Mammary epithelial cell (primary cell): ENCODE measurements at places on chromosomes 1 and 21.
A peak's percentile ranks its signal among the peaks of the same experiment; 100 is the strongest.

- DNase-seq, result peak; percentile 19
Observed at GRCh38 chr1:115114308-115114707, 25.0 kb upstream of the TSPAN2 start.

- no peak for DNase-seq
Observed at GRCh38 chr1:73637264-73637663, 560.7 kb downstream of the LRRIQ3 start.

DNA sequence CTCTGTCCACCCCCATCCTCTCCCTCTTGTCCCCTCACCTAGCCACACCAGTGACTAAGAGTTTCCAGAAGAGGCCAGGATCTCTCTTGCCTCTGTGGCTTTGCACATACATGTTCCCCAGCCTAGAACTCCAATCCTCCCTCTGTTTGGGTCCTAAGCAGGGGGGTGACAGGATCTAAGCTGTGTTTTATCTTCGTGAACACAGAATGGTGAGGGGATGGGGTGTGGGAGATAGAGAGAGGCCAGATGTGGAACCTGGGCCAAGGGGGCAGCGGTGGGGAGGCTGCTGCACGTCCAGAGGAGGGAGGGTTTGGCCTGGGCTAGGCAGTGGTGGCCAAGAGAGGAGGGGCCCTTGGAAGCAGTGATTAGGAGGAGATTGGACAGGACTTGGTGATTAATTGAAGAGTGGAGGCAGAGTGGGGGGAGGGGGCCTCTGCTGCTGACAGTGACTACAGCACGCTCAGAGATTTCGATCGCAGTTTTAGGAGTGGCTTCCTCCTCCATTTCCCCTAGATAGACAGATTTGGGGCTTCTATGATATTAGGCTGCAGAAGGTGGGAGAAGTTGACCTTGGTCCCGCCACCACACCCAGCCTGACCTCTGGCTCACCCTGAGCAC, 17.1 kb upstream of the ADGRB2 start:
- DNase-seq, result no peak

- DNase-seq, result no peak
Observed at GRCh38 chr1:150146849-150147542, 2.7 kb upstream of the PLEKHO1 start.

GRCh38 chr21:19553919-19554615, 1150.5 kb upstream of the TMPRSS15 start:
- DNase-seq, result no peak

- no peak for DNase-seq
Observed at GRCh38 chr21:38249256-38249655, 7.5 kb upstream of the KCNJ15 start.

DNA sequence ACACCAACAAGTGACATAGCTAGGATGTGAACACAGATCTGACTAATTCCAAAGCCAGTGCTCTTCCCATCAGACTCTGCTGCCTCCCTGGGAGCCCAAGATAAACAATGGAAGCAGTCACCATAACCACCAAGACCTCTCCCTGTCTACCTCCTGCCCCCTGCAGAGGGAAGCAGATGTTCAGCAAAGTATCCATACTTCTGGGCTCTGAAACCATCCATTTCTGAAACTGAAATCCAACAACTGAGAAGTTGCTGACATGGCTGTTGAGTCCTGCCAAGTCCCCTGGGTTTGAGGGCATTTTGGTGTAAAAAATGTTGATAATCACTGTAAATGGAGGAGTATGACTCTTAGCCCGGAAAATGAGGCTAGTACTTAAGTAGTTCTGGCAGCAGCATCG, 102.1 kb downstream of the TYW3 start:
- no peak for DNase-seq

- DNase-seq, result no peak
Observed at GRCh38 chr1:76492752-76493430, 374.4 kb upstream of the ST6GALNAC5 start.

DNA sequence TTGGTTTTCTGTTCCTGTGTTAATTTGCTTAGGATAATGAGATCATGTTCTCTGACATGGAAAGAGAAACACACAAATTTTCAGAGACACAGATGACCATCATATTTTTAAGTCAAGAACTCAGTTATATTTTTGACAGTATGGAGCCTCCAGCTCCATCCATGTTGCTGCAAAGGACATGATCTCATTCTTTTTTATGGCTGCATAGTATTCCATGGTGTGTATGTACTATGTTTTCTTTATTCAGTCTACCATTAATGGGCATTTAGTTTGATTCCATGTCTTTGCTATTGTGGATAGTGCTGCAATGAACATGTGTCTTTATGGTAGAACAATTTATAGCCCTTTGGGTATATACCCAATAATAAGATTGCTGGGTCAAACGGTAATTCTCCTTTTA, 47.0 kb downstream of the DDR2 start:
- no peak for DNase-seq

DNA sequence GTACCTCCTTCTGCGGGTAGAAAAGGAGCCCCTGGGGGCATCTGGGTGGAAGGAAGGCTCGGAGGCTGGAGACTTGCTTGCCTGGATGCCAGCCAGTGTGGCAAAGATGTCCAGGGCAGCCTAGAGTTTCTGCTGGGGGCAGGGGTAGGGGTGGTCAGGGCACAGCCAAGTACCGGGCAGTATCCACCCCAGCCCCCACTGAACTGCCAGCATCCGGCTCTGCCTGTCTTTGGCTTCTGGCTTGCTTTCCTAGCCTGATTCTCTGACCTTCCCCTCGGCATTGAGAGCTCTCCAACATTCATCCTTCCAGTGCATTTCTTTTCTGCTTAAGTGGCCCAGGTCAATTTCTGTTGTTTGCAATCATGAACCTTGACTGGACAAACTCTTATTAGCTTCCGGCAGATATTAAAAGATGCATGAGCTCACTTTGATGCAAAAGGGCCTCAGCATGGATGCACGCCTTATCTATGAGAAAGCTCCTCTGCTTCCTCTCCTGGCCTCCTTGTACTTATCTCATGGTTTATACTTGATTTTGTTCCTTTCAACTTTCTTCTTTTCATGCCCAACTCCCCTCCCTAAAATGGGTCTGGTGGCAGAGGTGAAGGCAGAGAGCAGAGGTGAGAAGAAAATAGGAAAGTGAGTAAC, 116.9 kb downstream of the HLCS start:
- no peak for DNase-seq

DNA sequence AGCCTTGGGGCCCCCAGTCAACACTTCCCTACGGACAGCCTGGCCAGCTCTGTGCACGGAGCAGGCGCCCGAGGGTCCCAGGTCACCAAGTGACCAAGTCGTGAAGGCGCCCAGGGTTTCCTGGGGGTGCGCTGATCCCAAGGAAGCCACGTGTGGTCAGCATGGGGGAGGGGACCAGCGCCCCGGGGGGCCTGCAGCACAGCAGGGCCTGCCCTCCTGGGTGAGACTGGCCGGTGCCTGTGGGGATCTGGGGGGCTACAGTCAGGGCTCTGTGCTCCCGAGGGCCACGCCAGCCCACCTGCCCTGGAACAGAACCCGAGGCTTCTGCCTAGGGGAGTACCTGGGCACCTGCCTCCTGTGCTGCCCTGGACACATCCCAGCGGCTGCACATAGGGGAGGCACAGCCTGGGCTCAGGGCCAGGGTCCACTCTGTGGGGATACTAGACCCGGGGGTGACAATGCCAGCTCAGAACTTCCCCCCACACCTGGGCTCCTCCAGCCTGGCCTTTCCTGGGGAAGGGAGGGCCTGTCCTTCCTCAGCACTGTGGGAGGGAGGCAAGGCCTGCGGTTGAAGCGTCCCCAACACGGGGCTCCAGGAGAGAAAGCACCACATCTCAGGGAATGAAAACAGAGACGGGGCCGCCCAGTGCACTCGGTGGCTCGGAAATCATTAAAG, 6.2 kb upstream of the POFUT2 start:
- DNase-seq, result no peak

DNA sequence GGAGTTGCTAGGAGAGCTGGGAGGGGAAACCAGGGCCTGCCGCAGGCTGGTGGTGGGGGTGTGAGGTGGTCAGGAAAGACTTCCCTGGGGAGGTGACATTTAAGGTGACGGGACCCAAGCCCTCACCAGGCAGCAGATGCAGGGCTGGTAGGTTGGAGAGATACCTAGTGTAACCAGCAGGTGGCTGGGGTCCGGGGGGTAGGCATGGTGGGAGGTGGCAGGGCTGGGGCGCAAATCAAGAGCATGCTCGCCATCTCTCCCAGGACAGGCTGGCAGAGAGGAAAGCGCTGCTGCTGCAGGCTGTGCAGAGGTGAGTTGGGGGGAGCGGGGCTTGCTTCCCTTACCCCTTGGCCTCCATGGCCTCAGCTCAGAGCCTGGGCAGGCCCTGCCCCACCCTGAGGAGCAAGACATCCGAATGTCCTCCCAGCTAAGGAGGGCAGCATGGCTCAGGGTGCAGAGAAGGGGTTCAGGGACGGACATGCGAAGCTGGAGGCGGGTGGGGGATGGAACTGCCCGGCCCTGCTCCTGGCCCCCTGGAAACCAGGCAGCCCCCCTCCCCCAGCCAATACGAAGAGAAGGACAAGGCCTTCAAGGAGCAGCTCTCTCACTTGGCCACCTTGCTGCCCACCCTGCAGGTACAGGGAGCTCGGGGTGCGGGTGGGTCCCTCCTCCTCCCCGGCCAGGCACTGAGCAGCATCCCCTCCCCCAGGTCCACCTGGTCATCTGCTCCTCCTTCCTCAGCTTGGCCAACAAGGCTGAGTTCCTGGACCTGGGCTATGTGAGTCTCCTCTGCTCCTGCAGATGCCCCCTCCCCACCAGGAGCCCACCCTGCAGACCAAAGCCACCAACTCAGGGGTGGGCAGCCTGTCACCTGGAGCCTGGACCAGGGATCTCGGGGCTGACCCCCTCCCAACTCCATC, 4.0 kb downstream of the RNF207 start:
- DNase-seq, result no peak

DNA sequence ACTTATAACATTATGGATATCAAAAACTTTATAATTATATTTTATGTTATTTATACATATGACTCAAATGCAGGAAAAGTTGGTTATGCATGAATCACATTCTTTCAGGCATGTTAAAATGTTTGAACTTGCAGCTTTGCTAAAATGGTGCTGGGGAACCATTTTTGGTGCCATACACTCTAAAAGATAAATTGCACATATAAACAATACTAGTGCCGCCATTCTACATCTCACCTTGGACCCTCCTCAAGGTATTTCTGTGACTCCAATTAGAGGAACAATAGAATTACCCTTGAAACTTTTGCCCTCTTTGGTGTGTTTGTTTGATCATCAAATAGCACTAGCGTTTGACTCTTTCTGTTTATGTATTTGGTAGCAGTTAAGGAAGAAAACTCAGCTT, 997 bp downstream of the PRKACB start:
- DNase-seq, result peak; percentile 6

DNA sequence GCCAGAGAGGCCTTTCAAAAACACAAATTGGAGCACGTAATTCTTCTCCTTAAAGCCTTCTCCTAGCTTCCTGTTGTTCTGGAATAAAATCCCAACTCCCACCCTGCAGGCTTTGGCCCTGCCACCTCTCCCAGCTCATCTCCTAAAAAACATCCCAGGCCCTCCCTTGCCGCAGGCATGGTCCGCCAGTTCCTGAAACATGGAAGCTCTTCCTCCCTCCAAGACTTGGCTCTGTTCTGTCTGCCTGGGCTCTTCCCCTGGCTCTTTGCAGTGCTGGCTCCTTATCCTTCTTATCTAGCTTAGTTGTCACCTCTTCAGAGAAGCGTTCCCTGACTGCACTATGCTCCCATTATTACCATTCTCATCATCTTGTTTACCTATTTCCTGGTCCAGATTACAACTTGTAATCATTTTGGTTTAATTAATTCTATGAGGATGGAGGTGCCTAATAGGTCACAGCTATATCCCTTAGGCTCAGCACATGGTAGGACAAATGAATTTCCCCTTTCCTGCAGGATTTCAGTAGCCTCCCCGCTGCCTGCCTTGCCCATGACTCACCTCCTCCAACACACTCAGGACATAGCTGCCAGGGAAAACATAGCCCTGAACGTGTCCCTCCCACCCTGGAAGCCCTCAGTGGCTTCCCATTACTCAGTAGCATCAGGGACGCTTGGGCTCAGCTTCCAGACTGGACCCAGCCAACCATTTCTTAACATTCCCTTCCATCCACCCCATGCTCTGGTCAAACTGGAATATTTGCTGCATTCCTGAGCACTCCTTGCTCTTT, 15.7 kb upstream of the IGSF21 start:
- DNase-seq, result peak; percentile 4

DNA sequence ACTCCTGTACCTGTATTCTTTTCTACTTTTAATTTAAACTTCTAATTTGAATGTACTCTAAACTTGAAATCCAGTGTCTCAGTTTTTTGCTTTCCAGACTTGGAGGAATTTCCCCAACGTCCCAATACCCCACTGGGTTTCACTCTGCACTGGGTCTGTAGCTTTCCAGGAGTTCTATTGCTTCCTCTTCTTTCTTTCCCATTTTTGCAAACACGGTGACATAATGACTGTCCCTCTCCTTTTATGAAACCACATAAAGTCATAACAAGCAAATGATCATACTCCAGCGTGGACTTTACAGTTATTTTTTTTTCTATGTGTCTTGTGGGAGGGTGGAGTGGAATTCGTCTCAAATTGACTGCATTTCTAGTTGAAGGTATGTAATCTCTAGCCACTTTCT, 97.1 kb downstream of the FASLG start:
- no peak for DNase-seq

DNA sequence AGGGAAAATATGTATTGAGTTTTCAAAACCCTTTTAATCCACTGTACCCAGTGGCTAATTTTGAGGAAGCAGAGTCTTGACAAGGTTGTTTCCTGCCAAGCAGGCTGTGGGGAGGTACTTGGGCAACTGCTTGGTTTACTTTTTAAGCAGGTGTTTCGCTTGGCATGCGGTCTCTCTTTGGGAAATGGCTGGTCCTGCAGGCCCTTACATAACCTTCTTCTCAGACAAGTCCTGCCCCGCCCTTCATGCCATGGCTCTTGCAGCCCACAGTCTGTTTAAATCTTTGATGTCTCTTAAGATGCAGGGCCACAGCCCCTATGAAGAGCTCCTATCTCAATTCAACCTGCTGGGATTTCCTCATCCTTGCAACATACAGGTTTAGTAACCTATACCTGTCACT, 36.0 kb upstream of the ABCD3 start:
- no peak for DNase-seq

DNA sequence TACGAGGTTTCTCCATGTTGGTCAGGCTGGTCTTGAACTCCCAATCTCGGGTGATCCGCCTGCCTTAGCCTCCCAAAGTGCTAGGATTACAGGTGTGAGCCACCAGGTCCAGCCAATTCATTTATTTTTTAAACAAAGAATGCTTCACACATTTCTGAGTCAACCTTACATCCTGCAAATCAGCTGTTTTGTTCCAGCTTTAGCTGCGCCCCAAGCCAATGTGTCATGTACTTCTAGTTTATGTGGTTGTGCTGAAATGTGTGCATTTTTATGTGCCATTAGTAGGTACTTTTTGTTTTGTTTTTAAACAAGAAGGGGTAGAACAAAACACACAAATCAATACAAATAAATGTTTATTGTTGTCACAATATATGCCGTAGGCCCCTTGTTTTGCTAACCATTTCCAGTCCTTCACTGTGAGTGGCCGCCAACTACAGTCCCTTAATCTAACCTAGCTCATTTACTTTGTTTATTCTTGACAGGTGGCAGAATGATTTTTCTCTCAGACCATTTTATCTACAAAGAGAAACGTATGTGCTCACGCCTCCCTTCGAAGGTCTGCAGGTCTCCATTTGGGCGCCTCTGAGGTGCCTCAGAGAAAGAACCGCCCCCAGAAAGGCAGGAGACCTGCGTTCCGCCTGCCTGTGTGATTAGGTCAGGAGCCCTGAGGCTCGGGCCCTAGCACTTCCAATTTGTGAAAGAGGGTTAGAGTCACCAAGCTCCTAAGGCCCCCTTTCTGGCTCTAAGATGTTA, 2.8 kb upstream of the CASQ2 start:
- peak; percentile 67 for DNase-seq

- no peak for DNase-seq
Observed at GRCh38 chr1:169644297-169644696, 14.4 kb upstream of the SELP start.
